ENCODE measurements at places on chromosomes 4 and X. TPM values are rescaled to one million over a fixed set of nuclear protein-coding genes. Genes with fewer than 3 reads are reported as not detected.

The CYSLTR1 gene
- 7.3 TPM for total RNA-seq

The TCEAL5 gene
- 0.52 TPM for total RNA-seq

The EGF gene
- 24.5 TPM for total RNA-seq

The GAGE12E gene
- total RNA-seq, result not detected

The SMIM31 gene
- not detected for total RNA-seq

The SRPX2 gene
- 13.0 TPM for total RNA-seq

The HTN1 gene
- total RNA-seq, result not detected

The MAGEA8 gene
- not detected for total RNA-seq

The SNCA gene
- 83.0 TPM for total RNA-seq

The TLR2 gene
- 4.7 TPM for total RNA-seq

The FAM47A gene
- not detected for total RNA-seq

The MTNR1A gene
- not detected for total RNA-seq
